ENCODE measurements at places on chromosomes 4 and X.

DNA sequence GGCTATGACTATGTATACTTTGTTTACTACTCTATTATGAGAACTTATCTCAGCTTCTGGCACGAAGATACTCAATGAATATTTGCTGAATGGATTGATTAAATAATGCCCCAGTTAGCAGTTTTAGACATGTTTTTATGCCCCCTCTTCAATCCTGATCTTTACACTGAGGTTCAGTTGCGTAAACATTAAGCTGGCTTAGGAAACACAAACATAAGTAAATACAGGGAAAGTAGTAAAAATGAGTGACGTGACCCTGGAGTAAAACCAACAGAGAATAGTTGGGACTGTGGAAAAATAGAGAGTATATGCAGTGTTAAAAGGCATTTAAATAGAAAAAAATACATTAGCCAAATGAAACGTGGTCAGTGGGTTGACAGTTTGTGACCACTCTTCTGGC lies 387.0 kb upstream of the ACTRT1 start:
- no peak for DNase-seq

DNA sequence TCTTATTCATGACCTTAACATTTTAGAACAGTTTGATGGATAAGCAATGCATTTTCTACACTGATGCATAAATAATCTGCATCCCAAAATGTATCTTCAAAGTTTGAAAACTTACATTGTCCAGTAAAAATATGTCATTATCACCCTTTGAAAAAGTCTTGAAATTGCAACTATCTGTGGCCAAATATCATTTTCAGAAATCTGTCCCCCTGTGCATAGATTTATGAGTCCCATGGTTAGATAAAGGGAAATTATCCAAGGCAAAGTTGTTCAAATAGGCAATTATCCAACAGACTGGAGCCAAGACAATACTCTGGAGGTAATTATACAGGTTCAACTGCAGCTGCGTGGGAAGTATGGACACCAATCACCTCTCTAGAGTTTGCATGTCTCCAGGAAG lies 182.5 kb upstream of the INTU start:
- no peak for DNase-seq

GRCh38 chr4:55851885-55852284 lies 1.6 kb upstream of the EXOC1 start:
- DNase-seq = no peak

DNA sequence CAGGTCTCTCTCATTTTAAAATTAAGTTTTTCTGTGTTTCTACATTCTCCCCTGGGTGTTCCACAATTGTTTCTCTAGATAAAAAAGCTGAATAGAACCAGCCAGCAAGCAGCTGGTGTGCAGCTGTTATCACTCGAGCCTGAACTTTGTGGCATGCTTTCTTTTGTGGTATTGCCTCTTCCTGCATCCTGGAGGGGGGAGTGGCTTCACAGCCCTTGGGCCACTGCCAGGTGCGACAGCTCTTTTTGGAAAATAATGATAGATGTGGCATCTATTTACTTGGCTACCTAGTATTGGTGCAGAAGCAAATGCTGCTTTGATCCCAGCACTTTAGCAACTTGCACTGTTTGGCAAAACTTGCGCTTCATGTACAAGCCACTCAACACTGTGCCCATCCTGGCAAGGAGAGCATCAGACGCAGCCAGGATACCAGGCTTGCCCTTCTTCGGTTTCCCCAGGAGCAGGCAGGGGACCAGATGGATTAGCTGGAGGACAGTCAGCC lies 69.4 kb downstream of the HMGB2 start:
- no peak for DNase-seq

- DNase-seq = no peak
Measured at GRCh38 chr4:5361968-5362367, 310.7 kb downstream of the STK32B start.

DNA sequence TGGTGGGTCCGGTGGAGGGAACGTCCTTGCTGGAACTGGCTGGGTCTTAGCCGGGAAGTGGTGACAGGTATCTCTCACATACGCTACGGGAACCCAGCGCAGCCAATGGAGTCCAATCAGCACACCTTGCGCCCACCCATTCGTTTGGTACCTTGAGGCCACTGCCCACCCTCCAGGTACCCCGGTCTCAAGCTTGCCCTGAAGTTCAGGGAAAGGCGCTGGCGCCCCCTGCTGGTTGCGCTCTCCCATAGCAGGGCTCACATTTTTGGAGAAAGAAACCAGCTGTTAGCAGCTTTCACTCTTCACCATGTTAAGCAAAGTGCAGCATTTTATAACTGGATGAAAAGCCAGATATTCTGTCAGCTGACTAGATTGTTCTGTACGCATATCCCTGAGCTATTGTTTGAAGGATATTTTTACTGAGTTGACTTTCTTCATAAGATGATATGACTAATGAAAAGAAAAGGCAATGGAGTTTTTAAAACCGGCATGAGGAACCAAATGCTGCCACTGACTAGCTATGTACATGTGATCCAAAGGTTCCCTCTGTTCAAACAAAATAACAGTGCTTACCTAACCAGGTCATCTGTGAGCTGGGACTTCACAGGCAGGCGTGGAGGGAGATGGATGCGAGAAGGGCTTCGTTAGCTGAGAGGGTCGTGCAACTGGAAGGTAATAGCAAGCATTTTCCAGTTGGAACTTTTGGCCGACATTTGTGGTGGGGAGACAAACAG lies 43.7 kb downstream of the OTOP1 start:
- no peak for DNase-seq

- DNase-seq = no peak
Measured at GRCh38 chr4:35525192-35525978, 718.9 kb downstream of the ARAP2 start.

DNA sequence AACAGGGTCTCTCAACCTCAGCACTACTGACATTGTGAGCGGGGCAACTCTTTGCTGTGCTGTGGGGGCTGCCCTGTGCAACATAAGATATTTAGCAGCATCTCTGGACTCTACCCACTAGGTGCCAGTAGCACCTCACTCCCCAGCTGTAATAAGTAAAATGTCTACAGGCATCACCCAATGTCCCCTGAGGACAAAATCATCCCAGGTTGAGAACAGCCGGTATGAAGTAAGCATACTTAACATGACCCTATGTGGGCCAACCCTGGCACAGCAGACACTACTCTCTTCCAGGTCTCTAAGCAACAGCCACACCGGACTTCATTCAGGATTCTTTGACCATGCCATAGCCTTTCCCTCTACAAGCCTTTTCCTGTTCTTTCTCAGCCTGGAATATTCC lies 10.5 kb upstream of the MGST2 start:
- no peak for DNase-seq

DNA sequence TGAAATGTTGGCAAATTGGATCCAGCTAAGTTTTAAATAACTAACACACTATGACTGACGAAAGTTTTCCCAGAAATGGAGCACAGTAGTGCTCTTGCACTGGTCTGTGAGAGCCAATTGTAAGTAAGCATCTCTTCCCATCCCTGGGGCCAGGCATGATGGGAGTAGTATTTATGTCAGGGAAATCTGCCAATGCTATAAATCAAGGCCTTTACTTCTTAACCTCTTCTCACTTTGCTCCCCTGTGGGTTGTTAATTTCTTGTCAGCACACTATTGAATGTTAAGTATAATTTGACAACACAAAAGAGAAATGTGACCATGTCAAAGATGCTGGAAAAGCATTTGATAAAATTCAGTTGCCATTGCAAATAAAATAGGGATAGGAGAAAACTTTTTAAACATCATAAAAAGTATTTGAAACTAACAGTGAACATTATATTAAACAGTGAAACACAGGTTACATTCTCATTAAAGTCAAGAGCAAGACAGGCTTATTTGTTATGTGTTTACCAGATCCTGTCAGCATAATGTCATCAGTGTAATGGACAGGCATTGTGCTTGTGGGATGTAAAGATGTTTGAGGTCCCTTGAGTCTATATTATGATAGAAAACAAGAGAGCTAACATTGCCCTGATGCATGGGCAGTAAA lies 5.0 kb downstream of the F8A1 start:
- no peak for DNase-seq

DNA sequence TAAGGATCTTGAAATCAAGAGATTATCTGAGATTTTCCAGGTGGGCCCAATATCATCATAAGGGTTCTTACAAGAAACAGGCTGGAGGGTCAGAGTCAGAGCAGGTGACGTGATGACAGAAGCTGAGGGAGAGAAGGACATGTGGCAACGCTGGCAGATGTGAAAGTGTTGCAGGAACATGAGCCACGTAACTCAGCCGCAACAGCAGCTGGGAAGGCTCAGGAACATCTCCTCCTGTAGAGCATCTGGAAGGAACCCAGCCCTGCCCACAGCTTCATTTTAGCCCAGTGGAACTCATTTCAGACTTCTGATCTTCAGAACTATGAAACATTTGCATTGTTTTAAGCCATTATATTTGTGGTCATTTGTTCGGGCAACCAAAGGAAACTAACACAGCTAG lies 156.3 kb upstream of the VEGFC start:
- DNase-seq = no peak

- DNase-seq = peak; percentile 13
Measured at GRCh38 chr4:122577808-122578781, 42.8 kb downstream of the IL21 start.

- DNase-seq = no peak
Measured at GRCh38 chrX:148298737-148299136, 201.7 kb upstream of the AFF2 start.

DNA sequence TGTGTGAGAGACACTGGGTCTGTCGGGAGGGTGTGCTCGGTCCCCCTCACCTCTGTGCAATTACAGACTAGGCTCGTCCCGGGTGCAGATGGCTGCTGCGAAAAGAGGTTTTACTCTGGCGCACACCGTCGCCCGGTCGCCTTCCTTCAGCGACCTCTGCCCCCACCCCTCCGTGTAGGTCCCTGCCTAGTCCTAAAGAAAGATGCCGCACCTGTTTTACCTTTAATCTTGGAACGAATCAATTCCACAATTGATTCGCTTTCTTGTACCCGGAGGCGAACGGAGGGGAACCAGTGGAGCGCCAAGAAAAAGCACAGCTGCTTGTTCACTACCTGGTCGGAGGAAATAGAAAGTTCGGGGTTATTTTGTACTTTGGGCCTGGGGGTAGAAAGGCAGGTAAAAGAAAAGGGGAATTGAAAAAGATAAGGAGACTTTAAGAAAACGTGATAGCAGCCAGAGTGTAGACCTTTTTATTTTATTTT lies 1.2 kb downstream of the NPNT start:
- DNase-seq = no peak

DNA sequence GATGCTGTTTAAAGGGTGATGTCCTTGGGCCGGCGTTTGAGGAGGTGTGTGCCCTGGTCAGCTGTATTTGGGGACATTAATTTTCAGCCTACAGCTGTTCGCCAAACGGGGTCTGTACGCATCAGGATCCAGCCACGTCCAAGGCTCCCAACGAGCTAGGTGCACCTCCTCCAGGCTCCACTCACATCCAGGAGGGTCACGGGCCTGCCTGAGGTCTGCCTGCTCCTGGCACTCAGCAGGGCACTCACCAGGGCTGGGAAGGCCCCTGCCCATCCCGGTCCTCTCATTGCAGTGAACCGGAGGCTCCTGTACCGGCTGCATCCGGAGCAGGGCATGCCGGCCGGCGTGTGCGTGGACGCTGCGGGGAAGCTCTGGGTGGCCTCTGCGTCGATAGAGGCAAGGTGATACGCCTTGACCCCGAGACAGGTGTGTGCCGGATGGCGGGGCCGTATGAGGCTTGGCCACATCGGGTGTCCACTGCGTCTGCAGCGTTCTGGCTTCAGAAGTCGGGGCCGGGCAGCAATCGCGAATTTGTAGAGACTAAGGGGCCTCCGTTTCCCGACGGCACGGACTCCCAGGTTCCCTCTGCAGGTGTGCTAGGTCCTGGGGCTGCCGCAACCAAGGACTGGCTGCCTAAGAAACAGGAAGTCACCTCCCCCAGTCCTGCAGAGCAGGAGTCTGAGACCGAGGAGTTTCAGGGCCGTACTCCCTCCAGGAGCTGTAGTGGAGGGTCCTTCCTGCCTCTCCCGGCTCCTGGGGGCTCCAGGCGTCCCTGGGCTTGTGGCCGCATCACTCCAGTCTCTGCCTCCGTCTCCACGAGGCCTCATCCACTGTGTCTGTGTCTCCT lies 27.5 kb upstream of the PLCXD1 start:
- no peak for DNase-seq

DNA sequence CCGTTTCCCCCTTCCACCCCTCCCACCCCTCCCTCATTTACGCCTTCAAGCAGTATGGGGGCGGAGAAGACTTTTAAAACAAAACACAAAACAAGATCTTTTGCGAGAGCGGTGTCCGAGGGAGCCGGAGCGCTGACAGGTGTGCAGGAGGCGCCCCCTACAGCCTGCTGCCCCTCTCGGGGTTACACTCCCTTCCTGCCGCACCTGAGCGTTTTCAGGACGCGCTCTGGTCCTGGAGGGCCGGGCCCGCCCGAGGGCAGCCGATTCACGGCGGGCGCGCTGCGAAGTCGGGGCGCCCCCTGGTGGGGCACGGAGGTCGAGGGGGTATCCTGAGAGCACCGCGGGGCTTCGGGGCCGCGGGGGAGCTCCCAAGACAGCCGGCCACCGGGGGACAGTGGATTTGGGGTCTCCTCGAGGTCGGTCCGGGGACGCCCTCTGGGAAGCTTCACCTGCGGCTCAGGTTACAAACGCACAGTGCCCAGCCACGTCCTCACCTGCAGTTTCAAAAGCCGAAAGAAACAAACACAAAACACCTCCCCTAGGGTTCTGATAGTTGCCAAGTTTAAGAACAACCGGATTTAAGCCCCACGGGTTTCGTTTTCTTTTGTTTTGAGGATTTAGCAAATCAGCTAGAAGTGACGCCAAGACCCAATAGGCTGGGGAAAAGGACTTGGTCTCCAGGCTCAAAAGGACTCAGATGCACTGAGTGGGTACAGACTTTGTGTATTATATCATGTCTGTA lies 8.0 kb upstream of the NEUROG2 start:
- no peak for DNase-seq

DNA sequence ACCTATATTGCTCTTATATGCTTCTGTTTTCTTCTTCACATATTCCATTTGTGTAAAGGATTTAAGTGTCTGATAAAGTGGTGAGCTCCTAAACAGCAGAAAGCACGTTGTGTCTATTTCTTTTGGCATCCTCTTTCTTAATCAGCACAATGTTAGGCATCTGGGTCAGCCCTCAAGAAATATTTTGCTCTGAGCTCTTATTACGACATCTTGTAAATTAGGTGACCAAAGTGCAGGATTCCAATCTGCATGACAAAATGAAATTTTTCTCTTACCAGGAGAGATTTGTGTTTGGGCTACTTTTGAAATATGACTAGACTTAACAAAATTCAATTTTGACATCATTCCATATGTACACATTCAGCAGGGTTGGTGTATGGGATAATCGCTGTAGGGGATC lies 210.0 kb upstream of the IGFBP7 start:
- DNase-seq = no peak

- peak; percentile 28 for DNase-seq
Measured at GRCh38 chrX:108001218-108001814, 19.1 kb upstream of the TEX13B start.

GRCh38 chr4:124955476-124955875 lies 242.9 kb upstream of the ANKRD50 start:
- no peak for DNase-seq

- no peak for DNase-seq
Measured at GRCh38 chr4:3253808-3254207, 4.8 kb downstream of the MSANTD1 start.

Data from fibroblast of the conjunctiva (primary cell).